ENCODE measurements at places on chromosomes 13 and 19.
A peak's percentile ranks its signal among the peaks of the same experiment; 100 is the strongest.

GRCh38 chr13:99356012-99356261 lies 48.7 kb upstream of the GPR183 start:
- DNase-seq, result no peak

DNA sequence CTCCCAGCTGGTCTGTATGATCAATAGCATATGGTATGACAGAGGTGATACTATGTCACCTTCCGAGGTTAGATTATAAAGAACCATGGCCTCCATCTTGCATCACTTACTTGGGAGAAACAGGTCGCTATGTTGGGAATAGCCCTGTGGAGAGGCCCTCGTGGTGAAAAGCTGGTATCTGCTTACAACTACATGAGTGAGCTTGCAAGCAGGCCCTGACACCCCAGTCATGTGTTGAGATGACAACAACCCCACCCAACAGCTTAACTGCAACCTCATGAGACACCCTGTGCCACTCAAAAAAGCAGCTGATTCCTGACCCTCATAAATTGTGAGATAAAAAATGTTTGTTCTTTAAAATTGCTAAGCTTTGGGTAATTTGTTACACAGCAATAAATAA lies 18.8 kb downstream of the MTRF1 start:
- DNase-seq, result peak; percentile 11

GRCh38 chr19:5031231-5032100 lies 62.6 kb downstream of the KDM4B start:
- DNase-seq, result peak; percentile 91

- no peak for DNase-seq
Observed at GRCh38 chr13:20185366-20186056, 7.2 kb downstream of the GJB2 start.

GRCh38 chr19:10654610-10655456 lies 687 bp downstream of the ILF3 start:
- peak; percentile 95 for DNase-seq

- no peak for DNase-seq
Observed at GRCh38 chr19:11399667-11400066, 15.6 kb upstream of the EPOR start.

DNA sequence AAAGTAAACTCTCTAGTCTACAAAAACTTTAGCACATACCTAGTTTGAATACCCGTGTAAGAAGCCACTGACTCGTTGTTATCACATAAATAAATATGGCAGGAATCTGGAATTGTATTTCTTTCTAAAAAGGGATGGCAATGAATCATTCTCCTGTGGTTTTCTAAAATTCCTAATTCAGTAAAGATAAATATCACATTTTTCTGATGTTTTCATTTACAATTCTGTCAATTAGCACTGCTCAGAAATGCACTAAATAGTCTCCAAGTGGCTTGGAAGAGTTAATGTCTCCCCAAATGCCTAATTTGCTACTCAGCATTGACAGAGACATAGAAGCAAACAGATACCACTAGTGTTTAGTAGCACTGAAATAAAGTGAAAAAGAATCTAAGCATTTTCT lies 547.7 kb upstream of the SLITRK1 start:
- DNase-seq, result no peak

DNA sequence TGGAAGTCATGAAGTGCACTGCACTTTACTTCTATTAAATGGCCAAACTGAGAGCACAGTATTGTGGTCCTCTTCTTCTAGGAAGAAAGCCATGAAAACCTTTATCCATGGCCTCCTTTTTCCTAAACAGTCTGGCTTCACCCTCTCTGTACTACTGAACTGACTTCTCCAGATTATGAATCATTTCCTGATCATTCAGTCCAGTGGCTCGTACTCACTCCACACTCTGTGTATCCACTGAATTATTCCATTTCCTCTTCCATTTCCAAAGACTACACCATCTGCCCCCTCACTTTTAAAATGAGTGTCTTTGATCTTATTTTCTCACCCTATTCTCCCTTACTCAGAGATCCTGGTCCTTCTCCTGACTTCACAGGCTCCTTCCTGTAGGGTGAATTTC lies 29.7 kb upstream of the FREM2 start:
- DNase-seq, result no peak

- DNase-seq, result peak; percentile 60
Observed at GRCh38 chr13:55652657-55653056, 1488.1 kb upstream of the PRR20A start.

DNA sequence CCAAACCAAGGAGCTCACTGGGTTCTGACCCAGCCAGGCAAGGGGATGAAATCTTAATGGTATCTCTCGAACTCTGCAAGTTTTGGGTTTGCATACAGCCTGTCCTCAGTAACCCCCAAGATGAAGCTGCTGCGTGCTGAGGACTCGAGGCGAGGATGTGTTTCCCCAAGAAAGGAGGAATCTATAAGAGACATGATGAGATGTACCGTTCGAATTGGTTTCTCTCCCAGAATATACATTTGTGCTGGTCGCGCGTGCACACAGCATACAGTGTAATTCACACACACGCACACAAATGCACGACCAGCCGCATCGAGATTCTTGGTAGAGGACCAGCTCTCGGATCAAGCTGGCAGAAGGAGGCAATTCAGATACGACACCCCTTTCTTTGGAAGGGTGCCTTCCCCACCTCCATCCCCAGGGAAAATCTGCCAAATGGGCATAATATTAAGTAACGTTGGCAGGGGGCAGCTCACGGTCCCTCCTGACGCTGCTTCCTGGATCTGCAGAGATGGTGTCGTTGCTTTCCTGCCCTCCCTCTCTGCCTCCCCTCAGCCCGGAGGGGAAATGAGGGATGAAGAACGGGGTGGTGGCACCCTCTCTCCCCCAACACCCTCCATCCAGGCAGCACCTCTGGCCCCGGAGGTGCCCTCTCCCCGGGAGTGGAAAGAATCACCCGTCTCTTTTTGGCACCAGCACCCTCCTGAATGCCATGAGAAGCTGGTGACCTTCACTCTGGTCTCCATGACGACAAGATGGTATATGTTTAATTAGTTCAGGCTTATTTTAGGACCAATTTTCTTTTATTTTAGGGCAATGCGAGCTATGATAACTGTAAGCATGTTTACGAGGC lies 310.2 kb downstream of the ZNF536 start:
- DNase-seq, result no peak

GRCh38 chr13:78035500-78035899 lies 116.9 kb upstream of the EDNRB start:
- no peak for DNase-seq

DNA sequence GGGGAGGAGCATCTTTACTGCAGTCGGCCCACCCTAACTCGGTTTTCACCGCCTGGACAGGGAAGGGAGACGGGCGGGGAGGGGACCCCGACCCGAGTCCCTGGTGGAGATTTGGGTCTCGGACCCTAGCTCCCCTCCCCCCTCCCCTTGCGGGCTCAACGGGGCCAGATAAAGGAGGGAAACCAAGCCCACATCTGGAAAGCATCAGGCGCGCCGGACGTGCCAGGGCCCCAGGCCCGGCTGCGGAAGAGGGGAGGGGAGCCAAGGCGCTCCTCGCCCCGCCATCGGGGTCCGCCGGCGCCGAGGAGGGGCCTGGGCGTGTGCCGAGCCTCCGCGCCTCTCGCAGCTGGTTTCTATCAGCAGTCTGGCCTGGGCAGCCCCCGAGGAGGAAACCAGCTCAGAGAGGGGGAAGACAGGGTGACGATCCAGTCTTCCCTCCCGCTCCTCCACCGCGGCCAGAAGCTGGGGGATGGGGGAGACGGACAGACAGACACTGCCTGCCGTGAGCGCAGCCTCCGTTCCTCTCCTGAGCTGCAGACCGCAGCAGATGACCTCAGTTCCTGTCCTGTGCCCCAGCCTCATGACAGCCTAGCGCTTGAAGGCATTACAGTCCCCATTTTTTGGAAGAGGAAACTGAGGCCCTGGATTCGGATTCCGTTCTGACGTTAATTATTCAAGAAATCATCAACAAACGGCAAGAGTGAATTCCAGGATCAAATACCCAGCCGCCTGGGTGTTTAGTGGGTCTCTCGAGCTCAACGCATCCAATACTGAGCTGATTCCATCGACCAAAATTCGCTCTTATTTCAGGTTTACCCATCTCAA lies 3.6 kb upstream of the GNG8 start:
- peak; percentile 74 for DNase-seq

DNA sequence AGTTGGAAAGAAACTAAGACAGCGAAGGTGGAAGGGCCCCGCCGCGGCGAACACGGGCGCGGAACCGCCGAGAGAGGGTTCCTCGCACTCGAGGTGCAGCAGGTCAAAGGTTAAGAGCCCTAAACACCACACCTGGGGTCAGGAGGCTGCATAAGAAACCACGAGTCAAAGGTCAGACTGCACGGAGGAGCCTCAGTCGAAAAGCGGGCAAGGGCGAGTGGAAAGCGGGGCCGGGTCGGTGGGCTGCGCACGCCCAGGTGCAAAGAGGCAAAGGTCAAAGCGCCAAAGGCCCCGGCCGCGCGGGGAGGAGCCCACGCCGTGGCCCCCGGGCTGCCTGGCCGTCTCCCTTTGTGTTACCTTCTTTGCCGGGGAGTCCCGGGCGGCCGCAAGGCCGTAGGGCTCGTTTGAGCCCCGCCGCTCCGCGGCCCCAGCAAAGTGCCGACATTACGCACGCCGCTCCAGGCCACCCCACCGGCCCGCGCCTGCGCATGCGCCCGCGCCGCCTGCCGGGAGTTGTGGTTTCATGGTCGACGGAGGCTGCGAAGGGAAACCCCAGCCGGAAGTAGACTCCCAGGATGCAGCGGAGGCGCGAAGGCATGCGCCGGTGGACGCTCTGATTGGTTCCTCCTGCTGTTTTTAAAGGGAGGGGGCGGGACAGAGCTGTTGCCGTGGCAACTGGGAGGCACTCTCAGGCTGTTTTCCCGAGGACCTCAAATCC lies at the start of gene POLRMT:
Gene POLRMT (minus strand): TSS at position 470 of the 718 bp plus-strand sequence. CDS start 25 bp downstream, at position 445.
- DNase-seq, result peak; percentile 99

- no peak for DNase-seq
Observed at GRCh38 chr19:7450243-7451223, 38.3 kb downstream of the PEX11G start.

DNA sequence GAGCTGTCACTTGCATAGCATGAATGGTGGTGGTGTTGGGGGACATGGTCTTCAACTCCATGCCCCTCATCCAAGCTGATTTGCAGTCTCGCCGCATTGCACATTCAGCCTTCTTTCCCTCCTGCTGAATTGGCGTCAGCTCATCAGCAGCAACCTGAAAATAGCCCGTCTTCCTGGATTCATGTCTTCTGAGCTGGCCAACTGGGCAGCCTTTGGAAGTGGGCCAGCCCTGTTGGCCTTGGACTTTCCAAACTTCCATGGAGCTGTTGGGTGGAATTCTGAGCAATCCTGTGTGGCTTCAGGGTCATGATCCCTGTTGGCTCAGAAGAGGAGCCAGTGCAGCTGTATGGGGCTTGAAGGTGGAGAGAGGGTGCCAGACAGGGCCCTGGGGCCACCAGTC lies 68.8 kb downstream of the ZNF536 start:
- no peak for DNase-seq

GRCh38 chr19:6239401-6239844 lies 40.4 kb downstream of the MLLT1 start:
- DNase-seq, result no peak

DNA sequence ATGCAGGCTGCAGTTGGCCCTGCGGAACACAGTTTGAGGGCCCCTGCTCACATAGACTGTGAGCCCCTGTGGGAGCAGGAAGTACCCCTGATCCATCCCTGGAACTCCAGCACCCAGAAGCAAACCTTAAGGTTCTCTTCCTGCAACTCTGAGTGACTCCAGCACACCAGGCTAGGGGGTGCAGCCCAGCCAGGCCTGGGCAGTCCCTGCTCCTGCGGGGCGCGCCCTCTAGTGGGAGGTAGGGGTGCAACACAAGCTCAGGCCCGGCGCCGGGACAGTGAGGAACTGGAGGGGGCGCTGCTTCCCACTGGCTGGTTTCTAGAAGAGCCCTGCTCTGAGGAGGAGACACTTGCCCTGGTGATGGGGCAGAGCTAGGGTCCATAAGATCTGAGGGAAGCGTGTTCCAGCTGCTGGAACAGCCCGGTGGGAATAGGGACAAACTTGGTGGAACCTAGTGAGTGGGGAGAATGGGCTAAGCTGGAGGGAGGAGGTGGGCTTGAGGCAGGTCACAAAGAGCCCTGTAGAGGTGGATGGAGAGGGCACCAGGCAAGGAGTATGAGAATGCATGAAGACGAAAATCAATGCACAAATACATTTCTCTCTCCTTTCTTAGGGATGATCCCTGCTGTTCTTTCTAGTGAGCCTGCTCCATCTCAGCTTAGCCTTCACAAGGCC lies 5.0 kb downstream of the ZSCAN5A start:
- peak; percentile 90 for DNase-seq

DNA sequence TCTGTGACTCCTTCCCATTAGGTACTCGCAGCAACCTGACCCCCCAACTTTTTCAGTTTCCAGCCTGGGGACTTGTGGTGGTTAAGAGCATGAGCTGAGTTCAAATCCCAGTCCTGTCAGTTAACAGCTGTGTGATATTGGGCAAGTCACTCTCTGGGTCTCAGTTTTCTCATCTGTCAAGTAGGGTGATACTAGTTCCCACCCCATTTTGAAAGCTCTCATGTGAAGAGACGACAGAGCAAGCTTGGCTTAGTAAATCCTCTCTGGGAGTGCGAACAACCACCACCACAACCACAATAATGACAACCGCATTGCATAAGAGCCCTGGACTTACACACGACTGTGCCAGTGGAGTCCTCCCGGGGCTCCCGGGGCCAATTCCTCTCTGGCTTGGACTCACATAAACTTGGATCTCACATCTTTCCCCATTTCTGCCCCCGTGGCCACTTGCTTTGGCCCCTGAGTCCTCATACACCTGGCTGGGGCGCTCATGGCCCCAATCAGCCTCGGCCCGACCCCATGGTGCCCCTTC lies 454 bp downstream of the BLVRB start:
- DNase-seq, result peak; percentile 19

- DNase-seq, result no peak
Observed at GRCh38 chr13:111906816-111907215, 160.1 kb upstream of the SOX1 start.

DNA sequence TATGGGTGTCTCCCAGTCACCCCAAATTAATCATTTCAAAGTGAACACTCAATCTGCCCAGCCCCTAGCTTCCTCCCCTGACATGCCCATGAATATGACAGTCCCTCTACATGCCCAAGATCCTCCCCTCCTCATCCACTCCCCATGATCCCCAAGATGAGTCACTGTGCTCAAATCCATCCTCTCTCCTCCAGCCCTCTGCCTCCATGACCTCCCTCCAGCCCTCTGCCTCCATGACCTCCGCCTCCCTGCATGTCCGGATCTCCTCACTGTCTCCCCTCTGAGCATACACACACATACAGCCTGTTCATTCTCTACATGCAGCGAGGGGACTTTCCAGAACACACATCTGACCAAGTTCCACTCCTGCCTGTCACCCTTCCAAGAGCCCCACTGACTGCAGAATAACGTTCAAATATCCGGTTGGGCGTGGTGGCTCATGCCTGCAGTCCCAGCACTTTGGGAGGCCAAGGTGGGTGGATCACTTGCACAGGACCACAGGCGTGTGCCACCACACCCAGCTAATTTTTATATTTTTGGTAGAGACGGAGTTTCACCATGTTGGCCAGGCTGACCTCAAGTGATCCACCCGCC lies 18.4 kb upstream of the FEM1A start:
- no peak for DNase-seq

DNA sequence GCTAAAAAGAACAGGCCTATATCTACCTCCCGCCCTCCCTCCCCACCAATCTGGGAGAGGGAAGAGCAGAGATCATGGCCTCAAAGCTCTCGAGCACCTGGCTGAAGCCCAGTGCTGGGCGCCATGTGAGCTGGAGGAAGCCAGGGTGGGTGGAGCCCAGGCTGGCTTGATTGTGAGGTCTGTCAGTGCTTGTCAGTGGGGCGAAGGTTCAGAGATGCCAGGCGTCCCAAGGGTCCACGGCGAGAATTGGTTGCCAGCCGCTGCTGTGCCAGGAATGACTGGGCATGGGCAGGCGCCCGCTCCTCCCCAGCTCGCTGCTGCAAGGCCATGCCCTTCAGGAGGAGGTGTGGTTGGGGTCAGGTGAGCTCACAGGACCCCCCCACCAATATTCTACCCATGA lies 11.5 kb downstream of the BEST2 start:
- DNase-seq, result no peak

GRCh38 chr19:16463991-16464575 lies 7.7 kb downstream of the EPS15L1 start:
- no peak for DNase-seq
